ENCODE measurements at places on chromosomes 16 and 17.

- DNase-seq, result no peak
These were observed 26.3 kb downstream of the MARCHF10 start for GRCh38 chr17:62781831-62782251.

DNA sequence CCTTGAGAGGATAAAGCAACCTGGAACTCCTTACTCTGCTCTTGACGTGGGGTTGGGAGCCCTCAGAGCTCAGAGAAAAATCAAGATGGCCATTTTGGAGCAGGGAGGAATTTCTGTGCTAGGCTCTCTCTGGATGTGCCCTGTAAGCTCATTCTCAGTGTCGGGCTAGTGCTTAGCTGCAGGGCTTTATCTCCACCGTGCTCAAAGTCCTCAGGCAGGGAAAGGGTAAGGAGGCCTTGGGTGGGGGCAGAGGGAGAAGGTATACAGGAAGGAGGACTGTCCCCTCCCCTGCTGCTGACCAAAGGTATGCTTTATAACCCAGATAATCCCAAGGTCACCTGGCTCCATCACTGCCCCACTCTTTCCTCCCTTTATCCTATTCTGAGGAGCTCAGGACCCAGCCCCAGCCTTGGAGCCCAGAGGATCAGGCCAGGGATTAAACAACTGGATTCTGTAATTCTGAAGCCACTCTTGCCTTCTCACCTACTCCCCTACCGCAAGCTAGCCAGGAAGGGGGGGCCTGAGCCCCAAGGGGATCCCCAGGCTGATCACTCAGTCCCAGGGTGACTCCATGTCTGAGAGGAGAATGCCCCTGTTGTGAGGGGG, 1.1 kb downstream of the DHRS11 start:
- peak; percentile 42 for DNase-seq

- no peak for DNase-seq
These were observed 408.0 kb downstream of the UTP18 start for GRCh38 chr17:51668155-51668962.

GRCh38 chr17:72139212-72139611, 18.4 kb downstream of the SOX9 start:
- no peak for DNase-seq

DNA sequence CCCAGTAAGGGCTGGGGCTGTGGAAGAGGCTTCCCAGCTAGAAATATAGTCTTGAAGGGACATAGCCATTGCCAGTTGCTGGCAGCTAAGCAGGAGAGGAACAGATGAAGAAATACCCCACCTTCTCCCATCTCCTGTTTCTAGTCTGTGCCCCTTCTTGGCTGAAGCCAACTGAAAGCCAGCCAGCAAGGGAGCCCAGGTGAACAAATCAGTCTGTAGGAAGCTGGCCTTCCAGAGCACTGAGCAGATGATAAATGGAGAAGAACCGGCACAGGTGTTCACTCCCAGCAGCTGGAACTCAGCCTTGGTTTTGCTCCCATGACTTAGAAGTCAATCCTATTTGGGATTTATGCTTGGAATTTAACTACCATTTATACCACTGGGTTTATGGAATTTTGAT, 69.2 kb upstream of the DHX40 start:
- no peak for DNase-seq

GRCh38 chr17:57862694-57863667, 13.1 kb upstream of the MRPS23 start:
- peak; percentile 70 for DNase-seq

GRCh38 chr17:27751166-27751565, 49.2 kb downstream of the NOS2 start:
- no peak for DNase-seq

- peak; percentile 18 for DNase-seq
These were observed 75.2 kb downstream of the CPPED1 start for GRCh38 chr16:12728469-12728868.

DNA sequence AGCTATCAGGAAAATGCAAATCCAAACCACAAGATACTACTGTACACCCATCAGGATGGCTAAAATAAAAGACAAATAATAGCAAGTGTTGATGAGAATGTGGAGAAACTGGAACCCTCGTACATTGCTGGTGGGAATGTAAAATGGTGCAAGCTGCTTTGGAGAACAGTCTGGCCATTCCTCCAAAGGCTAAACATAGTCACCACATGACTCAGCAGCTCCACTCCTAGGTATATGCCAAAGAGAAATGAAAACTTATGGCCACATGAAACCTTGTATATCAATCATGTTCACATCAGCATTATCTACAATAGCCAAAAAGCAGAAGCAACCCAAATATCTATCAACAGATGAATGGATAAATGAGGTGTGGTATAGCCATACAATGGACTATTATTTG, 28.5 kb downstream of the VAC14 start:
- DNase-seq, result no peak

GRCh38 chr16:3997231-3997841, 116.8 kb upstream of the CREBBP start:
- DNase-seq, result no peak

GRCh38 chr16:19330841-19331397, 45.4 kb downstream of the CLEC19A start:
- no peak for DNase-seq

- no peak for DNase-seq
These were observed 6.8 kb downstream of the MPG start for GRCh38 chr16:84718-85406.

- DNase-seq, result peak; percentile 98
These were observed 87.9 kb upstream of the TOB1 start for GRCh38 chr17:50953831-50954601.

DNA sequence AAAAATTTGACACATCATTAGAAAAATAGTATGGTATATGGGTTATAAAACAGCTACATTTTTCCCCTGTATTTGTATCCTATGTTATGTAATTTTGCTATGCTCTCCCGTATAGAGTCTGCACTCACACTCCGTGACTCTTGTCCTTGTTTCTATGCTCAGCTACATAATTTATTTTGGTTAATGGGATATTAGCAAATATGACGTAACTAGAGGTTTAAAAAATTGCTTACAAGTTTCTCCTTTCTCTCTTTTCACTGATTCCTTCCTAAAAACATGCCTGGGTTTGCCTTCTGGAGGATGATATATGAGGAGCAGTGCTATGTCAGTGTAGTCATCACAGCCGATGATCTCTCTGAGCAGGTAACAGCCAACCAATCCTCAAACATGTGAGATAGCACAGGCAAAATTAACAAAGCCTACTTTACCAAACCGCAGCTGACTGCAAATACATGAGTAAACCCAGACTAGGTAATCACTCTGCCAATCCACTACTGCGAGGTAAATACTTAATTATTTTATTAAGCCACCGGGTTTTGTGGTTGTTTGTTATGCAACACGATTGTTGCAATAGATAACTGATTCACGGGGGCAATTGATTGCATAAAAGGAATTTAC, 126.9 kb downstream of the KIF2B start:
- DNase-seq, result no peak

DNA sequence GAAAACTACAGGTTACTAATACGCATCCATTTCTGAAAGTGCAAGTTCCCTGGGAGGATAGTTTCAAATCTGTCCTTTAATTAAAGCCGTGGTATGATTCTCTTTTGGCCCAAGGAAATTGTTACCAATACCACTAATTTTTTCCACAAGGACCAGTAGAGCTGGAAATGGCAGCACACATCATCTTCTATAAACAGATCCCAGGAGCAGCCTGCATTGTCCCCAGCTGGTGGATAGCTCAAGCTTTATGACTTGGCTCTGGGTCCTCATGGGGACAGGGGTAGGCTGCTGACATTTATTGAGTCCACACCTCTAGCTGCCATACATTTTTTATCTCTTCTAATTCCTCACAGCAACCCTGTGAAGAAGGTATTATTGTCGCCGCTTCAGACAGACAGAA, 35.8 kb upstream of the BHLHA9 start:
- no peak for DNase-seq

- DNase-seq, result peak; percentile 86
These were observed 7.1 kb upstream of the RHBDL3 start for GRCh38 chr17:32258383-32259140.

DNA sequence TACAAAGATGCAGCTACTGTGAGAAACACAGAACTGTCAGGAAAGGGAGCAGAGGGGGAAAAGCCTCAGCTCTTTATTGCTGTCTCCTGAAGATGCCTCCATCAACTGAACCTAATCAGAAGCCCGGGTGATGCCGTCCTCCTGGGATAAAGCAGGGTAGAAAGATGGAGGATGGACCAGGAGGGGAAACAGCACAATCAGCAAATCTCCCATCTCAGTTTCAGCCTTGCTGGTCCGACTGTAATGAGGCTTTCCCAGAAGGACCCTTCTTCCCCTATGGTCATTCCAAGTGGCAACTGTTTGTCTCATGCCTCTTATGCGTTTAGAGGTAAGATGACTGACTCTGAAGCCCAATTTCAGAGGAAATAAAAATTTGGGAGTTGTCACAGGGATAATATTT, 24.3 kb downstream of the ZFP1 start:
- no peak for DNase-seq

- DNase-seq, result peak; percentile 64
These were observed 72.7 kb downstream of the STH start for GRCh38 chr17:46071796-46072195.

DNA sequence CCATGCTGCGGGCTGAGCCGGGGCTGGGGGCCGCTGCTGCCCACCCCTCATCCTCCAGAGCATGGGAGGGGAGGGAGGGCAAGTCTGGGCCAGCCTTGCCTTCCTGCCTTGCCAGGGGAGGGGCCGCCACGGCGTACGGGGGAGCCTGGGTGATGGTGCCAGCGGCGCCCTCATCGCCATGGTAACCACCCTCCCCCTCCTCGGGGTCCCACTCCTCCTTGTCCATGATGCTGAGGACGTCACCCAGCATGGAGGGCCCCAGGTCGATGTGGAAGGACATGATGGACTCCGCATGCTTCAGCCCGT, 23.9 kb upstream of the CPSF4L start:
- no peak for DNase-seq

DNA sequence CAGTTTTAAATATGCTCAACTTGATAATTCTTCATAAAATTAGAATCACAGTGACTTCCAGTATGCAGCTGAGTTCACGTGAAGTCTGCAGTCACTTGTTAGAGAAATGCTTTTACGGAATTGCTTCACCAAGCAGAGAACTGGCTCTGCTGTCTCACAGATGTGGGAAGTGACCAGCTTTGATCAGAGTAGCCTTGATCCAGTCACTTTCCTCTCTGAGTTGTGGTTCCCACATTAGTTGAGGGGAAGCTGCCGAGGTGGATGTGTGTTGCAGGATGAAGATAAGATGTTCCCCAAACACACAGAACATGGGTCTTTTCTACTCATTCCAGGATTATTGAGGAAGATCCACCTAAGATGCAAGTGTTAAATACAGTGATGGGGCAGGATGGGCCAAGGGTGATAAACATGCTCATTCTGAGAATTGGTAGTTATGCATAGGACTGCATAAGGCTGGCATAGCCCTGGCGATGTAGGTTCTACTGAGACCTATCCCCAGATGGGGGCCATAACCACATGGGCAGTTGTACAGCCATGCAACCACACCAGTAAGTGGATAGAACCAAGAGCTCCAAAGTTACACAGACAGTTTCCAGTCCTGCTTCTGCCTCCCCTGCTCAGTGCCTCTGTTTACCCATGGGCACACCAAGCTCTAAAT, 168.9 kb upstream of the MAF start:
- no peak for DNase-seq

DNA sequence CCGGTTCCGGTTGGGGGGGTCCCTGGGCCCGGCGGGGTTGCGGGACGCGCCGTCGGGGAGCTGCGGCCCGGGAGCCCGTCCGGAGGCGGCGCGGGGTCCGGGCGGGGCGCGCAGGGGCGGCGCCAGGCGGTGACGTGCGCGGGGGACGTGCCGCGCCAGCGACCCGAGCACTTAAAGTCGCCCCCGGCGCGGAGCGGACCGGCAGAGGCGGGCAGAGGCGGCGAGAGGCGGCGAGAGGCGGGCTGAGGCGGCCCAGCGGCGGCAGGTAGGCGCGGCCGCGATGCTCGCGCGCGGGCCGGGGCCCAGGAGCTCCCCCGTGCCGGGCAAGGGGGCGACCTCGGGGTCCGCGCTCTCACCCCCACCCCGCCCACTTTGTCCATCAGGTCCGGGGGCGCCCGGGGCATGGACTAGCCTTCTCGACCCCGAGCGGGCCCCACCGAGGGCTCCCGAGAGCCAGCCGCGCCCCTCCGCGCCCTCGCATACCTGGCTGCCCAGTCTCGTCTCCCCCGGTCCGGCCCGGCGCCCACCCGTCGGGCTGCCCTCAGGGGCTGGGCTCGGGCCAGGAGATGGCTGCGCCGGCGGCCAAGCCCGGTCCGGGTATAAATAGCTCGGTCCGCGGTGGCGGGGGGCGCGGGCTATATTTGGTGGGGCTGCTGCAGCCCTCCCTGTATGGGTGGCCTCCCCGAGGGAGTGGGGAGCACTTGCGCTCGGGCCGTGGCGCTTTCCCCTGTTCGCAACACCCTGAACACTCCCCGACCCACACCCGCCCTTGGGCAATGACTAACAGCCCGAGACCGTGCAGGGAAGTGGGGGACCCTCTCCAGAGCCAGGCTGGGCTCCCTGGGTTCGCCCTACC, at the start of gene SLC16A3:
Gene SLC16A3 (plus strand): TSS at position 201 of the 856 bp plus-strand sequence. CDS start 6,967 bp downstream, outside the sequence.
- no peak for DNase-seq

DNA sequence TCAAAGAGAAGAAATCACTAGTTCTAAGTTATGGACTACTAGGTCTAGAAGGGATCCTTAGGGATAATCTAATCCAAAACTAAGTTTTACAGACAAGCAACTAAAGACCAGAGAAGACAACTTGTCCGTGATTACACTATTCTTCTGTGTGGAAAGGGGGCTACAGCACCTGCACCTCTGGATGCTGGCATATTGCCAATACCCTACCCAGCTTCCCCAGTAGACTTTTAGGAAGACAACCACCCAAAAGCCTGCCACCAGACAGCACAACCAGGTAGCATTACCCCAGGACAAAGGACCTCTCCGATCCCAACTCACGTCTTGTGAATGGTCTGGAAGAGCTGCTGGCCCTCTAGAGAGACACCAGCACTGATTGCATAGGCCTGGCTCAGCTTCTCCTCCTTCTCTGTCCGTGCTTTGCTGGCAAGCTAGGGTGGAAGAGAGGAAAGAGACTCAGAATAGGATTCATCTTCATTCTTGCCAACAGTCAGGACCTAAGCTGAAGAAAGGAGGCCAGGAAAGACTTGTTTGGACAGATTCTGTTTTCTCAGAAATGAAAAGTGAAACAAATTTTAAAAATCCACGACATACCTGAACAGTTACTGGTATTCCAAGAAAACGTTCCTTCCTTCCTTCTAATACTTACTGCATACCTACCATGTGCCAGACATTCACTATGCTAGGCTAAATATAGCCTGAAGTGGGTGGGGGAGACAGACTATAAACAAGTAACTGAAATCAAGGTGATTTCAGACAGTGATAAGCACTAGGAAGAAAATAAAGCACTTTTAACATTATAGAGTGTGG, 25.3 kb upstream of the TMEM101 start:
- DNase-seq, result no peak

- DNase-seq, result no peak
These were observed at the start of gene HCRT for GRCh38 chr17:42184713-42185620. Gene HCRT, minus strand, starts transcription at chr17:42185452. Its CDS starts 87 bp downstream, at chr17:42185365.

Data from WERI-Rb-1 (cell line).